ENCODE measurements at places on chromosomes 6 and 20. TPM values are rescaled to one million over a fixed set of nuclear protein-coding genes. Genes with fewer than 3 reads are reported as not detected.

DNA sequence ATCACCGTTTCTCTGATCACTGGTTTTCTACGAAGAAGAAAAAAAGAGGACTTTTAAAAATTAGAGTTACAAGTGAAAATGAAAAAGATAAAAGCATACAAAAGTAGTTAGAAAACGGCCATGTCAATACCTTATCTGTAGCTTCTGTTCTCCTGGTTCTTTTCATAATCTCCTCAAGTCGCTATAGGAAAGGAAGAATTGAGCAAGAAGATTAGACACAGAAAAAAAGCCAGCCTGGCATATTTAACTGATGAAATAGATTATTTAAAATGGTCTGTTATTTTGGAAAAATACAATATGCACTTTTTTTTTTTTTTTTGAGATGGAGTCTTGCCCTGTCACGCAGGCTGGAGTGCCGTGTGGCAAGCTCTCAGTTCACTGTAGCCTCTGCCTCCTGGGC, 70.2 kb upstream of the BCLAF1 start:
- DNase-seq = no peak

DNA sequence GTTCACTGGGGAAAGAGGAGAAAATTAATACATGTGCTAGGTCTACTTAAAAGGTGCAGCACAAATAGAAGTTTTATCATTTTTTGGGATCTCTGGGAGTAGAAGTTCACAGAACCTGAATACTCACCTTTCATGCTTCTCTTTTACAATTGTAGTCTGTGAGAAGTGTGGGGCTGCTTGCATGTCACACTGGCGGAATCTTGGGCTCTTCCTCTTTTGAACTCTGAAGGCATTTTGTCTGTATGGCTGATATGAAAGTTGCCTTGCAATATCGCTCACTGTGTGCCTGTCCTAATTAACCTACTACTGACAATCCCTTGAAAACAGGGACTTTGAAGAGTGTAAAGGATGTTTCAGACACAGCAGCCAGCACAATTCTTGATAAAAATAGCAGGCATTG, 65.9 kb upstream of the CLDN20 start:
- no peak for DNase-seq

DNA sequence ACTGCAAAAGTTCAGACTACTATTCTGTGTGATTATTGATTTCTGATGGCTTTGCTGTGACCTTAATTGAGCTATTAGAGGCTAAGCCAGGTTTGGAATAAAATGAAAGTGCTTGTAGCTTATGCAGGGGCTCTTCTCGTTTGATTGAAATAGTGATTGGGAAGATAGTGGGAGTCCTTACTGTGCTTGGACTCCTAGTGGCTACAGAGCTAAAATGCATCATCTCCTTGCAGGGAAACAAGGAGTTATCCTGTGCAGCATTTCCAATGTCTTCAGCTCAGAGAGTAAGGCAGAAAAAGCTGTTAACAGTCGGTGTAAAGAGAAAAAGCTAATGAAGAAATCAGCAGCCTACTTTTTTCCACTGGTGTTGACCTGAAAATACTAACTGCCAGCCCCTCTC, 173.5 kb downstream of the SLC35F1 start:
- no peak for DNase-seq

- no peak for DNase-seq
These were observed 836.5 kb upstream of the MAN1A1 start for GRCh38 chr6:120186080-120186479.

GRCh38 chr6:15247500-15248450, 1.9 kb downstream of the JARID2 start:
- peak; percentile 52 for DNase-seq

DNA sequence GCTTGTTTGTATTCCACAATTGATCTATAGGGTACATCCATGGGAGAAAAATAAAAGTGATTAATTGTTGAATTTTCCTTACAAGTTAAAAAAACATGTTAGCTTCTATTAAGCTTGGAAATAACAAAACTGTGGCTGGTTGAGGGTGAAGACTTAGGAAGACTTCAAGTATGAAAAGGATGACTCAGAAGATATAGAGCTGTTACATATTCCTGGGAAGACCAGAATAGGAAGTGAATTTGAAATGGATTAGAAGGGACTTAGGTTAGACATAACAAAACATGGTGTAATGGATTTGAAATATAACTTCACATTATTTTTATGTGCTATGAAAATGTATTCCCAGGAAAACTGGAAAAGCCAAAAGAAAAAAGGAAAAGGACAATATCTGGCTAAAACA, 732.2 kb downstream of the HDGFL1 start:
- no peak for DNase-seq

- DNase-seq = no peak
These were observed 81.8 kb downstream of the PLCB4 start for GRCh38 chr20:9150679-9151078.

DNA sequence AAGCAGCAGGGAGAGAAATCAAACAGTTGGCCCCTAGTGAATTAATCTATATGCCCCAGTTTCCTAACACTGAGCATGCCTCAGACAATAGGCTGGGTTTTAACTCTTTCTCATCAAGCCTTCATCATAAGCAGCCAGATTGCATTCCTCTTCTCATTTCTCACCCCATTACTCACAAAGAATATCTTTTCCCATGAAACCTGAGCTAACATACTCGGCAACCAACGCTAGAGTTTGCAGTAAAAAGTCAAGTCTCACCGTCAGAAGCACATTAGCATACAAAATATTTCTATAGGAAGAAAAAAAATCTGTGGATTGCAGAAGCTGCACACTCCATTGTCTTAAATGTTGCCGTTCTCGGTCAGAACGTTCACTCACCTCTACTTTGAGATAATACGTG, 429.9 kb upstream of the ARID1B start:
- DNase-seq = no peak

DNA sequence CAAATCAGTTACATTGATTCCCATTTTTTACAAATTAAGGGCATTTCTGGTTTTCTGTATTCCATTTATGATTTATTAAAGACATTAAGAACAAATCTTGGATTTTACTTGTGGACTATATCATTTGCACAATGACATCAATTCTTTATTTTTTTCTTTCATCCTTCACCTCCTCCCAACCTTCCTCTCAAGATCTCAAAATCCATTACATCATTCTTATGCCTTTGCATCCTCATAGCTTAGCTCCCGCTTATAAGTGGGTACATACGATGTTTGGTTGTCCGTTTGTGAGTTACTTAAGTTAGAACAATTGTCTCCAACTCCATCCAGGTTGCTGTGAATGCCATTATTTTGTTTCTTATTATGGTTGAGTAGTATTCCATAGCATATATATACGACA, 752.8 kb downstream of the CD109 start:
- DNase-seq = no peak

GRCh38 chr6:141326426-141326825, 806.3 kb upstream of the GJE1 start:
- no peak for DNase-seq

DNA sequence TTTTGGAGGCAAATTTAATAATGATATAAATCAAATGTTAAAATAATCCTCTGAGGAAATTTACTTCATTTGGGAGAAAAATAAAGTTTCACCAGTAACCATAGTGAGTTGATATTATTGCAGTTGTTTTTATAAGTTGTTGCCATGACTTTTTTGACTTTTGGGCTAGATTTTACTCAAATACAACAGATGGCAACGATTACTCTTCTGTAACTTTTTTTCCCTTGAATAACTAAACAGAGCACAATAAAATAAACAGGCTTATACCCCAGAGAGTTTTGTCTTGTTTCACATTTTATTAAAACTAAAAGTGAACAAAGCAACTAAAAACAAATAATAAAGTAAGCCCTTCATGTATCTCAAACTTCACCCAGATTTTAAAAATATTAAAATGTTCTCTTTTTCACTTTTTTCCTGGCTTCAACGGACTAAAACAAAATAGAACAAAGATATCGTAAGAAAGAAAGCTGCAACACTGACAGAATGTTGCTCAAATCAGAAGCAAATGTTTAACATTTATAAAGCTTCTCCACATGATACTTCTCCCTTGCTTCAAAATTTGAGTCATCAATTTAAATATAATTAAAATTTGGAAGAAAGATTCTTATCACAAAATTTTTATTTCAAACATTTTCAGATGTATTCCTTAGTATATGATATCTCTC, 42.5 kb upstream of the BMP5 start:
- DNase-seq = no peak

DNA sequence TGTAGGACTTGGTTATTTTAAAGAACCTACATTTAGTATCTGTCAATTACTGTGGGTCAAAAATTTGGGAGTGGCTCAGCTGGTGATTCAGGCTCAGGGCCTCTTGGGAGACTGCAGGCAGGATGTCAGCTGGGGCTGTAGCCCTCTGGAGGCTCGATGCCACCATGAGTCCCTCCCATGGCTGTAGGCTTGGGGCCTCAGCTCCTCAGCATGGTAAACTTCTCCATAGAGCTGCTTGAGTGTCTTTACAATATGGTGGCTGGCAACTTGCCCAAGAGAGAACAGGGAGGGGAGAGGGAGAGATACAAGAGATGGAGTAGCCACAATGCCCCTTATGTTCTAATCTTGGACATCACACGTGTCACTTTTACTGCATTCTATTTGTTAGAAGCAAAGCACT, 470.4 kb downstream of the CDH26 start:
- no peak for DNase-seq

DNA sequence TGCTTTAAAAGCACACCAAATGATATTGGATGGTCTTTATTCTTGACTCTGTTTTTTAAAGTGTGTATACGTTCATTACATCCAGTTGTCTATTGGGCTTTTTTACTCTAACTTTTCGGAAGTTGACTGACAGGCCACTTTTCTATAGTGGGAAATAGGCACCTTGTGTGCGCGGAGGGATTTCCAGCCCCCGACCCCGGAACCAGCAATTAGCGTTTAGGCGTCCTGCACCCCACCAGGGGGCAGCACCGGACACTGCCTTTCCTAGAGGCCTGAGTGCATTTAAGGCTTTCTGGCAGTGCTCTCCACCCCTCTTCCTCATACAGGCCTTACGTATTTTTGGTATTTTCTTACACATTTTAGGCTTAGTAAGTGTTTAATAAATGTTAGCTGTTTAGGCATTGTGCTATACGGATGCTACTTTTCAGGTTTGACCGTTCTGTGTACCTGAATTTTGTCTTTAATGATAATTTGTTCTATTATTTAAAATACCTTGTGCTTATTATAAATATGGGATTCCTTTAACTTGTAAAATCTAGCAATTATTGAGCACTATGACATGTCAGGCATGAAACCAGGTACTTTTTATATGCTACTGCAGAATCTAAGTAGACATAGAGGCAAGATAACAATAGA, 231.8 kb downstream of the BCKDHB start:
- peak; percentile 26 for DNase-seq

DNA sequence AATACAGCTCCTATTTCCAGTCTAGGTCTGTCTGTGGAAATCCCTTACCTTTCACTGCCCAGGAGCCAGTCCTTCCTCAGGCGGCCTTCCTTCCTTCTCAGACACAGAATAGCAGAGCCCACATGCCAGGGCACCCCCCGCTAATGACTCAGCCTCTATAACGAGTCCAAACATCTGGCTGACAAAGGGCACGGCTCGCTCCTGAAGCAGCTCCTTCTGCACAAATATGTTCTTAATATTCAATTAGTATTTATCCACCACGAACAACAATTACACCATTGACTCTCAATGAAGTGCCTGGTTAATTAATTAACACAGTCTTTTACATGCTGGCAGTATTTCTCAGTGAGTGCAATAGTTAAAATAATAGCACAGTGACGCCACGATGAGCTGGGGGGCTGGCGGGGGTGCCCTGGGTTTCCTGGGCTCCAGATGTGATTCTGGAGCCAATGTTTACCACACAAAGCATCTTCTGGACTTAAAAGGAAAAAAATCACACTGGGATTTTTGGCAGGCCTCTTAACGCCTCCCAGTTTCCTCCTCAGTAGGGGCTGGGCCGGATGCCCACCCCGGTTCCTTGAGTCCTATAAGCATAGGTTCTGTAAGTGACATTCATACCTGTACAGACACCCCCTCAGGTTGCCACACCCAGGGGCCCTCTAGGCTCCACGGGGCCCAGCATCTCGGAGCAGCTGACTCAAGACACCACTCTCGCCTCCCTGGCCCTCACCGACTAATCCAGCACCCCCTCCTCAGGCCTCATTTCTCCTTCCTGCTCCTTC, 158.6 kb upstream of the MLN start:
- no peak for DNase-seq

- no peak for DNase-seq
These were observed 67.2 kb downstream of the FOXO3 start for GRCh38 chr6:108627692-108628550.

DNA sequence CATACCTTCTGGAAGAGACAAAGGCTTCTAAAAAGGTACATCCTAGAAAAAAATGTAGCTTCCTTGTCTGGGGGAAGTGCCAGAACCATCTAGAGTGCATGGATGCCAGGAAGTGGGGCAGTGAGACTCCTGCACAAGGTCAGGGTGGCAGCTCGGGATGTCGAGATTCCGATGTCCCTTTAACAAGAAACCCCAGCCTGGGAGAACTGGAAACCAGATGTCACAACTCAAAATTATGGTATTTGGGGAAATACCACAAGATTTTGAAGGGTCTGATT, 168.4 kb downstream of the ZDHHC14 start:
- DNase-seq = no peak

DNA sequence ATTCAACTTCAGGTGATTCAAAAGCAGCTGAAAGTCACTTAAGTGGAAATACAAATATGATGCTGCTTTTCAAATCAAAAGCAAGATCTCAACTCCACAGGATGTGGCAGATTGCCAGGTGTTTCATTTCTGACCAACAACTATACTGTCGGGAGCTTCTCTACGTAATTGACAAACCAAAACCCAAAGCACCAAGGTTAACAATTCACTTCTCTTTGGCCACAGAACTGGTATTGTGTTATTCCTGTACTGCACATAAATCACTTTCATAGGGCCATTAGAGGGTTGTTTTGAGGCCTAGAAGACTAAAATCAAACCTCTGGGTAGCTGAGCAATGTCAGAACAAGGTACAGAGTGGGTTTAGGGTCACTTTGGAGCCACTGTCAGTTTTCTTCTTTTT, 169.7 kb downstream of the HAO1 start:
- no peak for DNase-seq

- DNase-seq = no peak
These were observed 14.3 kb upstream of the CBFA2T2 start for GRCh38 chr20:33475381-33476152.

The HTR1E gene
- not detected for total RNA-seq

The JAG1 gene
- 91.7 TPM for total RNA-seq

The SLC13A3 gene
- under 0.01 TPM for total RNA-seq

The CPNE1 gene
- total RNA-seq = 125 TPM

The VSTM2L gene
- 5.7 TPM for total RNA-seq

The TBX18 gene
- total RNA-seq = 0.59 TPM

The LINC00237 gene
- total RNA-seq = not detected

The OPN5 gene
- total RNA-seq = not detected

The TFAP2A gene
- 0.21 TPM for total RNA-seq

The NFATC2 gene
- total RNA-seq = 11.9 TPM

The ENPP4 gene
- total RNA-seq = 6.8 TPM

The RSPO3 gene
- total RNA-seq = 40.2 TPM

The GPR63 gene
- 5.5 TPM for total RNA-seq

The CNBD2 gene
- total RNA-seq = not detected

The UBE2V1 gene
- total RNA-seq = 124 TPM
